Psoas muscle (tissue), 8 donors: ENCODE measurements at places on chromosomes 4 and X. TPM values are rescaled to one million over a fixed set of nuclear protein-coding genes. Genes with fewer than 3 reads are reported as not detected.
A peak's percentile ranks its signal among the peaks of the same experiment; 100 is the strongest.

Gene FREM3
- not detected for total RNA-seq

Gene LAP3
- 71.0 TPM for total RNA-seq

Gene HMGN5
- total RNA-seq: 0.78 TPM

Gene MUC7
- total RNA-seq: not detected

Gene KIF4A
- not detected for total RNA-seq

Gene NDUFB11
- total RNA-seq: 194 TPM

Gene SH3TC1
- 4.7 TPM for total RNA-seq

Gene VEGFC
- 3.3 TPM for total RNA-seq

Gene MAGEC2
- total RNA-seq: not detected

DNA sequence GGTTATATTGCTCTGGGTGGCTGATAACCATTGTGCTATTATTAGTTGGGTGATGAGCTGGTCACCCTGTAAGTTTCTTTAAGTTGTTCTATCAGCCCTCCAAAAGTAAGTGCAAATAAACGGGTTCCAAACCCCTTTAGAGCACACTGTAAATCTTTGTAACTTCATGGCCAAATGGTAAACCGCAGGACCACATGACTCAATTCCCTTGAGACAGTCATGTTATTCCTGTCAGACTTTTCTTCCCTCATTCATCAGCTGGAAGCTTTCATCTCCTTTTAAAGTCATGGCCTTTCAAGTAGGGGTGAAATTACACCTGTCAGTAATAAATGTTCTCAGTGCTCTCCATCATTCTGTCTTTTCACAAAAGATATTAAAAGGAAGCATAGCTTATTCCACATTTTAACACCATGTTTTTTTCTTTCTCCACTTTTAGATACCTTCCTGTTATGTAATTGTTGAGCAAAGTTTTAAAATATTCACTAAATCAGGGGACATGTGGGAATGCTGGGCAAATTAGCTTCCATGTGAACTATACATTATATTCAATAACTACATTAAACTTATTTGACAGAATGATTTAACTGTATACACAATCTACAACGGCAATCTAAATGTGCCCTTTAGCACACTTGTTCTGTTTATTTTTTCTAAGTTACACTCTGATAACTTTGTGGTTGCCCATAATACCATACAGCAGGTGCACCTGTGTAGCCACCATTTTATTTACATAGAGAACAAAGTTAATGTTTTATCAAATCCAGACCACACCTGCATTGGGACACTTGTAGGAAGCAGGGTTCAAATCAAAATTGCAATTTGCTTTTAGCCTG lies 275.5 kb downstream of the CFAP299 start:
- DNase-seq: no peak

GRCh38 chr4:19924761-19925160 lies 326.9 kb upstream of the SLIT2 start:
- no peak for DNase-seq

DNA sequence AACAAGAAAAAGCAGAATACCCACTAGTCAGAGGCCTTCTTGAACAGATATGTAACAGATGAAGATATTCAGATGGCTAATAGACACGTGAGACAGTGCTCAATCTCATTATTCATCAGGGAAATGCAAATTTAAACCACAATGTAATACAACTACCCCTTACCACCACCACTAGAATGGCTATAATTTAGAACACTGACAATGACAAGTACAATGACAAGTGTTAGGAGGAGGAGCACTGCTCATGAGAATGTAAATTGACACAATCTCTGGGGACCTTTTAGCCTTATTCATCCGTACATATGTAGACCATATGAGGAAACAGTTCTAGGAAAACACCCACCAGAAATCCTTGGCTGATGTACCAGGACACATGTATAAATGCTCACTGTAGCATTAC lies 13.1 kb downstream of the ZNF81 start:
- no peak for DNase-seq

DNA sequence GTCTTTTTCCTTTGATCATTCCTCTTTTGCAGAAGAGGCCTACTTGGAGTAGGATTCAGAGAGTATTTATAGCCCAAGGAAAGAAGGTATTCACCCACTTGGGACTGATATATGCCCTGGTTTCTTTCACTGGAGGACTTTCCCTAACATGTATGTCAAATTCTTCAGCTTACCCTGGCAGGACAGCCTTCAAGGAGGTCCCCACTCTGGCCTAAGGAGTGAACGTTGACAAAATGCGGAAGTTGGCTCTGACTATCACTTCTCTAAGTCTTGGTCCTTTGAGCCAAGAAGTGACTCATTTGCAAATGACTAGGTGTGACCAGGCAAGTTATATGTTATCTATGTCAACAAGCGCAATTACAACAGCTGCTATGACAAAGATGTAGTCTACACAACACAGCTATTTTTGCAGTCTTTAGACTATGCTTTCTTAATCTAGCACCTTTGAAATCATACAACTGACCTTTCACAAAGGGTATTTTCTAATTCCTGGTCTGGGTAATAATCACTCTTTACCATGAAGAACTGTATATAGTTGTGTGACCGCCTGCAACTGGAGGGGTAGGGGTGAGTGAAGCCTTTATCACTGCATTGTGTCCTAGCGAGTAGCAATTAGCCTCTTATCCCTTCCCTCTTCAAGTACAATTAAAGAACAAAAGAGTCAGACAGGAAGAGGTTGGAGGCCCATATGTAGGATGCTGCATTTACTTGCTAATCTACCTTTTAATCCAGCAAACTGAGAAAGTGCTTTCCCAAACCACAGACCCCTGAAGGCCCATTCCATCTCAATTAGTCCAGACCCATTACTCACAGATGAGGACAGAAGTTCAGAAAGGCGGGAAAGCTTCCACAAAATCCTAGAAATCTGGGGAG lies 50.1 kb downstream of the RASGEF1B start:
- DNase-seq: no peak

- no peak for DNase-seq
Measured at GRCh38 chrX:1274786-1275185, 6.2 kb downstream of the CSF2RA start.

- no peak for DNase-seq
Measured at GRCh38 chrX:109992203-109992602, 10.7 kb upstream of the TMEM164 start.

- DNase-seq: peak; percentile 27
Measured at GRCh38 chr4:40630335-40631021, 814 bp upstream of the RBM47 start.

GRCh38 chr4:81599742-81600380 lies 128.2 kb upstream of the RASGEF1B start:
- no peak for DNase-seq

DNA sequence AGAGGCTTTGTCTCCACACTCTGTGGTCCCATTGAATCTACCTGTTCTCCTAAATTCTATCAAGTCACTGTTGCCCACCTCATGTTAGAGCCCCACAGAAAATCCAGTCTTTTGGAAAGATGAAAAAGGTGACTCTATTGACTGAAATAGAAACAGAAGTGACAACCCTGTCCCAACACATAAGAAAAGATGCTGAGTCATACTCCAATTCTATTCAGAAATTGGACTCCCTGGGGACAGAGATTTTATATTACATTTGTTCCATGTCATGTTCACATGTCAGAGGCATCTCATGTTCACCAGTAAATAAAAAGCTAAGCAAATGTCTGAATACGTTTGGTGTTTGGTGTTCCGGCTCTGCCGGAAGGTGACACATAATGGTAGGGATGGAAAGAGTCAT lies 2.9 kb upstream of the GRPR start:
- no peak for DNase-seq

DNA sequence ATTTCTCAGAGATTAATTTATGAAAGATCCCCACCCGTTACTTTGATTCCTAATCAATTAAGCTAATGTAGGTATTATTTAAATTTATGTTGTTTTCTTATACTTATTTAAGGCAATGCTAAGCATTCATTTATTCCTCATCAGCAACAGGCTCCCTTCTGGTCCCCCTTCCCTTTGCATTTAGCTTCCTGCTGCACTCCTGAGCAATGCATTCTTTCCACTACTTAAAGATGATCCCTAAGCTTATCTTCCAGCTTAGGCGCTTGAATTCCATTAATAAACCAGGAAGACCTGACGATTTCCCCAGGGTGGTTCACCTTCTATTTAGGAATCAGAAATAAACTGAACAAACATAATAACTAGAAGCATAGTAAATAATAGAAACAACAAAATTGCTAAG lies 1003.1 kb downstream of the FSTL5 start:
- no peak for DNase-seq

DNA sequence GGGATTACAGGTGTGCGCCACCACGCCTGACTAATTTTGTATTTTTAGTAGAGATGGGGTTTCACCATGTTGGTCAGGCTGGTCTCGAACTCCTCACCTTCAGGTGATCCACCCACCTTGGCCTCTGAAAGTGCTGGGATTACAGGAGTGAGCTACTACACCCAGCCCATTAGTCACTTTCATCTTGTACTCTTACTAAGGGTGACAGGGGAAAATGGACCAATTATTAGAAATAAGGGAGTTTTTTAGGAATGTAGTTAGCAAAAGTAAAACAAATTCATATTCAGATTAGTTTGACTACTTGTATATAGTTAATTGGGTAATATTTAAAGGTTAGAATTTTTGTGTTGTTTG lies 26.1 kb downstream of the SMARCA5 start:
- no peak for DNase-seq

- no peak for DNase-seq
Measured at GRCh38 chrX:16191605-16192004, 24.3 kb downstream of the MAGEB17 start.
